Spinal cord (tissue), 10 donors: ENCODE measurements at places on chromosomes 3 and 15.

DNA sequence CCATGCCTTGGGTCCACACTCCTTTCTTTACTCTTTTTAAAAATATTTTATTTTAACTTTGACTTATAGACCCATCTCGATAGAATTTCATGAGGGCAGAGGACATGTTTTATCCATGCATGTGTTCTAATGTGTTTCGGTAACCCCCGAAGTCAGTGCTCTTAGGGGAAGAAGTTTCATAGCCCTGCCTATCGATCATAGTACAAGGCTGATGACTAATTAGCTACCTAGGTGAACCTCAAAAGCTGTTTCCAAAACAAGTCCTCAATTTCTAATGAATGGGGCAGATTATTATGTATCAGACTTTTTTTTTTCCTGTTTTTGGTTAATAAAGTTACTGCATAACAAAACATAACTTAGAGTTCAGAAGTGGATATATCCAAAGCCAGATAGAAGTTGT, 82.0 kb downstream of the MBNL1 start:
- no peak for DNase-seq

DNA sequence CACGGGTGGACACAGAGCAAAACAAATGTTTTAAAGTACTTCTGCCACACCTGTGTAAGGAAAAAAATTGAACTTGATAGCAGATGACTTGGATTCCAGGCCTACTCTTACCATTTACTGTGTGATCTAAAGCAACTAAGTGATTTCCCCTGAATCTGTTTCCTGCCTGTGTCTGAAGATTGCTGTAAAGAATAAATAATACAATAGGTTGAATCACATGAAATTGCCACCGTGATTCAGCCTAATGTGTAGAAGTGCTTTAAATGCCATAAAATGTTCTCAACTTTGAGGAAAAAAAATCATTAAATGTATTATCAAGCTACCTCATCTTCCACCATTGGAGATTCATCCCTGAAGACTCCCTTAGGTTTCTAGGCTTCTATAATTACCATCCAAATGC, 27.6 kb upstream of the NUDT16 start:
- no peak for DNase-seq

DNA sequence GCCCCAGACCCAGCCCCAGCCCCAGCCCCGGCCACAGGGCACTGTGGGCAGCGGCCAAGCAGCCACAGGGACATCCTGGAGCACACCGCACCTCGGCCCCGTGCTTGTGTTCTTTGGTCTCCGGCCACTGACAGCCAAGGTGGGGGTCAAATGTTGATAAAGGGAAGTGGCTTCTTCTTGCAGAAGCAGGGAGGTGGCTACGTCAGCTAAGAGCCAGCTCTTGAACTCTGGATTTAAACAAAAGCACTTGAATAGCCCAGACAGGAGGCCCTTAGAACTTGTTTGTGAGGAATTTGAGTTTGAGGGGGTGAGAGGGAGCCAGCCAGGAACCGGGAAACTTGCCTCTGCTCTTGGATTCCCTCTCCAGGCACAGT, 135.8 kb upstream of the ABHD17C start:
- no peak for DNase-seq

DNA sequence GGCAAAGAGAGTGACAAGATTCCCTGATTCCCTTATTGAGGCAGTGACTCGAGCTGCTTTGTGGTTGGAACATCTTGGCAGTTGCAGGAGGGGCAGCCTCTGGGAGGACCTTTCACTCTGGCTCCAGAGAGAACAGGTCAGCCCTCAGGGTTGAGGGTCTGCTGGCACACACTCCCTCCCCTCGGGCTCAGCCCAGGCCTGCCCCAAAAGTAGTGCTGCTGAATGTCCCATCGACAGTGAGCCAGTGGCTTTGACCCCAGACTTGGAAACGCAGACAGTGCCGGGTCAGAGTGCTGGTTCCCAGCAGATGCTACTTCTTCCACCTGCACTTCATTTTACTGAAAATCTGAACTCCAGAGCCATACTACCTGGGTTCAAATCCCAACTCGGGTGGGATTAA, 25.6 kb upstream of the ATP2B2 start:
- DNase-seq = no peak

DNA sequence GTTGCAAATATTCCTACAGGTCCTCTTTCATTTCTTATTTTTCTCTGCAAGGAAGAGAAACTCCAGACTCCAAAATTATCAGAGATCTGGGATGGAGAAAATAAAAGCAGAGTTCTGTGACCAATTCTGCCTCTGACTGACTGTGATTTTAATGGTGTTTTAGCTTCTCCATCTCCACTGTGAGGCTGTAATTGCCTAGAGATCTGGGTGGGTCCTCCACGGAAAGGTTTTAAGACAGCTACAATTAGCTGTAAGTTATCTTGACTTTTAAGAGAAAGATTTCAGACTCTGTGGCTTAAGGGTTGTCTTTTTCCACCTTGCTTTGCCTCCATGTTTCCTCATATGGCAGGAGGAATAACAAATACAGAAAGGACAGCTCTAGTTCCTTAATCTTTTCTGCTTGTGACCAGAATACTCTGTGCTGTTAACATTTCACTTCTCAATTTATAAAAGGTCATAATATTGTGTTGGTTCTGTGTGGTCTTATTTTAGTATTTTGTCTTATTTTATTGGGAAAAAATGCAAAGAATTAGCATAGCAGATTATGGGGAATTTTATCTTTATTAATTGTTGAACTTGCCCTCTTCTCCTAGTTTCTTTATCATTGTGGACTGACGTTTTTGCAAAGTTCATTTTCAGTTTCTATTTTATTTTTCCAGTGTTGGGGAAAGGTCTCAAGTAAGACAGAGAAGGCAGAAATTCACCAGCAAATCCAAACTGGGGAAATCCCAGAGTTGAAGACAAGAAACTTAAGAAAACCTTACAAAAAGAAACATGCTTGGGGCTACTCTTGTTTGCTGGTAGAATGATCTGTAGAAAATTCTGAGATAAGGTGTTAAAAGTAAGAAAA, 157.9 kb downstream of the RAP2B start:
- DNase-seq = no peak

DNA sequence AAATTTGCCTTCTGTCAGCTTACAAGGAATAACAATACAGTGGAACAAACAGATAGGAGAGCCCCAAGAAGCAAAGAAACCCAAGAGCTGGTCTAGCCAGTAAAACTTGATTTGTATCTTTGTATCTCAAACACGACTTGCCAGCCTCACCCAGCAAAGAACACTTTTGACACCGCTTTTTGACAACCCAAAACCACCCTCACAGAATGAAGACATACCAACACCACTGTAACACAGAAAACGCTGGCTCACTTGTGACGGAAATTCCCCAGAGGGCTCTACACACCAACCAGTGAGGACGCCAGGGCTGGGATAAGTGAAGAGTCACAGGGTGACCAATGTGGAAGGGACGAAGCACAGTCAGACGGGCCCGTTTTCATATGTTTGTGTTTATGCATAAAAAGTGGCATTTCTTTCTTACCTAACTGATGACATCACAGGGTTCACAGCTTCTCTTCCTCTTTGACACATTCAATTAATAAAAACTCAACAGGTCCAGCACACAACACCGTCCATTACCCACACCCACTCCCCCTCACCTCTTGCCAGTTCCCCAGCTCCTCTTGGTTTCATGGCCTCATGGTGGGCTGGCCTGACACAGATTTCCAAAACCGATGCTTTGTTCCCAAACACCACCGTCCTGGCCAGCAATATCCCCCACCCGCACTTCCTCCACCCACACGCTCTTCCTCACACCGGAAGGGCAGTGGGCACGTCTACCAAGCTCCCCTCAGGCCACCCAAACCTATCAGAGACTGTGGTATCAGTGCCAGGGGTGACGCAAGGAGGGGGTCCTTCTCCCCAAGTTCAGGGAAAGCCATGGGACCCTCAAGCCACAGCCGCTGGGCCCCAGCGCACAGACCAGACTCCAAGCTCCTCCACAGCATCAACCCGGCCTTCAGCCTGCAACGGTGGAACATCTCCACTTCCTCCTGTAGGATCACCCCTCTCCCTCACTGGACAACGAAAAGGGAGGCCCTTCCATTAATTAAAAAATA, 94.2 kb downstream of the ADAMTS17 start:
- no peak for DNase-seq

- no peak for DNase-seq
Observed at GRCh38 chr3:147846854-147847478, 437.8 kb downstream of the ZIC1 start.

GRCh38 chr3:163776743-163777142, 1301.6 kb downstream of the SI start:
- DNase-seq = no peak

GRCh38 chr3:57896031-57896430, 112.2 kb upstream of the FLNB start:
- DNase-seq = no peak

DNA sequence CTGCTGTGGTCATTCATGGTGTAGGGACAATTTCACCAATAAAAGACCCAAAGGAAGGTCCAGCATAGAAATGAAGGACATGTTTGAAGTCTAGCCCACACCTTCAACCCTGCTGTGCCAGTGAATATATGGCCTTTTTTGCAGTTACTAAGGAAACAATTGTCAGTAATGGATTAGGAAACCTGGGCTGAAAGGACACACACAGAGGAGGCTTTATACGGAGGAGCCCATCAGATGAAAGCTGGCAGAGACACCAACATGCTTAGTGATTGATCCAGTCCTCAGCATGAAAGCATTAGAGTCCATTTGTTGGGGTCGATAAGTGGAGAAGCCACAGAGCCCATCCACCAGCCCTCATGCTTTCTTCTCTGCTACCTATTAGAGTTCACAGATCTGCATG, 584.3 kb downstream of the AGBL1 start:
- DNase-seq = no peak

DNA sequence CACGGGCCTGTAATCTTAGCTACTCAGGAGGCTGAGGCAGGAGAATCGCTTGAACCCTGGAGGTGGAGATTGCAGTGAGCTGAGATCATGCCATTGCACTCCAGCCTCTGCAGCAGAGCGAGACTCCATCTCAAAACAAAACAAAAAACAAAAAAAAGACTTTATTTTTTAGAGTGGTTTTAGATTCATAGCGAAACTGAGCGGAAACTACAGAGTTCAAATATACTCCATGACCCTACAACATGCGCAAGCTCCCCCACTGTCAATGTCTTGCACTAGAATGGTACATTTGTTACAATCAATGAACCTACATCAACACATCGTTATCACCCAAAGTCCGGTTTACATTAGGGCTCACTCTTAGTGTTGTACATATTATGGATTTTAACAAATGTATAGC, 2.2 kb upstream of the CRTAP start:
- no peak for DNase-seq

GRCh38 chr3:42982645-42983412, 3.7 kb downstream of the GASK1A start:
- DNase-seq = no peak

GRCh38 chr3:175983379-175983778, 1124.2 kb downstream of the NAALADL2 start:
- no peak for DNase-seq
